ENCODE measurements at places on chromosomes 13 and 19. TPM values are rescaled to one million over a fixed set of nuclear protein-coding genes. Genes with fewer than 3 reads are reported as not detected.

Gene PTPRH
- not detected for total RNA-seq

Gene ZNF888
- total RNA-seq: 8.1 TPM

Gene EGLN2
- 121 TPM for total RNA-seq

Gene BST2
- 222 TPM for total RNA-seq

Gene IGFL3
- total RNA-seq: not detected

Gene SYNGR4
- not detected for total RNA-seq

Gene IZUMO2
- total RNA-seq: not detected

Data from activated CD8-positive, alpha-beta T cell treated with anti-CD3 and anti-CD28 coated beads, Interleukin-2, amount 10 ng/mL, durations not matched to agents 7 days and 5 days (primary cell).